ENCODE measurements at places on chromosomes 13 and 19.

DNA sequence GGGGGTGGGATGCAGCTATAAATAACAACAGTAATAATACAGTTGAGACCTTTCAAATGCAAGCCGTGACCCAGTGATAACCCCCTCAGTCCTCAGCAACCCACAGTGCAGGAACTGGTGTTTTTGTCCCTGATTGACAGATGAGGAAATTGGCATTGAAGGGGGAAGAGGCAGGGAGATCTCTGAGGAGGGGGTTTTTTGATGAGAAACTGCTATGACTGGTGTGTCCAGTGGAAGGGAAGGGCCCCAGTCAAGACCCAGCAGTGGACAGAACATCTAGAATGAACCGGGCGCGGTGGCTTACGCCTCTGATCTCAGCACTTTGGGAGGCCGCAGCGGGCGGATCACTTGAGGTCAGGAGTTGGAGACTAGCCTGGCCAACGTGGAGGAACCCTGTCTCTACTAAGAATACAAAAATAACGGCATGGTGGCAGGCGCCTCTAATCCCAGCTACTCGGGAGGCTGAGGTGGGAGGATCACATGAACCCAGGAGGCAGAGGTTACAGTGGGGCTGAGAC is 1.9 kb downstream of the MAP1S start:
- no peaks in the 10 kb centered on the region for H3K36me3 ChIP-seq
- H3K4me1 ChIP-seq: peaks cover 51% of the 10 kb centered on the region
- DNase-seq: no peak
- H3K27me3 ChIP-seq: no peaks in the 10 kb centered on the region

GRCh38 chr13:94329754-94330551 is 149.5 kb downstream of the DCT start:
- peaks cover 14% of the 10 kb centered on the region for H3K36me3 ChIP-seq
- no peak overlapping the region for H3K27ac ChIP-seq
- H3K4me1 ChIP-seq: peaks cover 35% of the 10 kb centered on the region
- peaks cover 44% of the 10 kb centered on the region for H3K27me3 ChIP-seq
- no peak for DNase-seq
- peak overlapping the region; percentile 42 for H3K4me3 ChIP-seq

DNA sequence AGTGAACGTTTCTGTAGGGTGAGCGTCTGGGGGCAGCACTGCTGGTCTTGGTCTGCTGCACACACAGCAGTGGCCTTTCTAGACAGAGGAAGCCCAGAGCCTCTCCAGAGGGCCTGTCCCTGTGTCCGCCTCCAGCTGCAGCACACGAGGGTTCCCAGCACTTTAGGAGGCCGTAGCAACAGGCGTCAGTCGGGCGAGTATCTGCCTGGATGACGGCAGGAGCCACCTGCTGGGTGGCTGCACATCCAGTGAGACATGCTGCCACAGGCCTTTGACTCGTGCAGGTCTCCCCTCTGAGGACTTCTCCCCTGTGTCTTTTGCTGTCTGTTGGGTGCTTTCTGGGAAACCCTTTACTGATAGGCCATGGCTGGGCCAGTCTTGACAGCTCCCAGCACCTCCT is 22.1 kb downstream of the AP2A1 start:
- no peak for DNase-seq
- H3K4me1 ChIP-seq: peaks cover 6% of the 10 kb centered on the region
- no peaks in the 10 kb centered on the region for H3K27me3 ChIP-seq
- H3K36me3 ChIP-seq: peaks cover 71% of the 10 kb centered on the region

GRCh38 chr19:15672580-15673175 is at the start of gene CYP4F12:
TSS of gene CYP4F12 (plus strand) at chr19:15673087. CDS start at chr19:15673530, 443 bp downstream.
- H3K36me3 ChIP-seq: no peaks in the 10 kb centered on the region
- H3K27ac ChIP-seq: peak within 1 kb of the TSS; percentile 84
- peak within 1 kb of the TSS; percentile 22 for H3K4me3 ChIP-seq
